Effector CD4-positive, alpha-beta T cell (primary cell): ENCODE measurements at places on chromosomes 7 and 10.

DNA sequence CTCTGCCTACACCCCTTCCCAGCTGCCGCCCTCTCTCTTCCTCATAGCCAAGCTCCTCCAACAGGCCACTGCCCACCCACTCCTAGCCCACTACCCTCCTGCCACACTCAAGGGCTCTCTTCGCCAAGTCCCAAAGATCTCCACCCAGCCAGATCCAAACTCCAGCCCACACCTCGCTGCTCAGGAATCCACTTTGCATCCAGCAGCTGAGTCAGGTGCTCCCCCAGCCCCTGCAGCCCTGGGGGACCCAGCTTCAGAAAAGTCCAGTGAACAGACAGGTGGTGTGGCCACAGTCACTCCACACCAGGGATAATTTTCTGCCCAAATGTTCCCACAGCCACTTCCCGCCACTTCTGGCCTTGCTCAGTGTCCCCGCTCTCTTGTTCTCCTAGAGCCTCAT, 10.9 kb downstream of the OGDHL start:
- no peak for DNase-seq

GRCh38 chr7:33906697-33907096, 1.4 kb downstream of the BMPER start:
- DNase-seq, result no peak

DNA sequence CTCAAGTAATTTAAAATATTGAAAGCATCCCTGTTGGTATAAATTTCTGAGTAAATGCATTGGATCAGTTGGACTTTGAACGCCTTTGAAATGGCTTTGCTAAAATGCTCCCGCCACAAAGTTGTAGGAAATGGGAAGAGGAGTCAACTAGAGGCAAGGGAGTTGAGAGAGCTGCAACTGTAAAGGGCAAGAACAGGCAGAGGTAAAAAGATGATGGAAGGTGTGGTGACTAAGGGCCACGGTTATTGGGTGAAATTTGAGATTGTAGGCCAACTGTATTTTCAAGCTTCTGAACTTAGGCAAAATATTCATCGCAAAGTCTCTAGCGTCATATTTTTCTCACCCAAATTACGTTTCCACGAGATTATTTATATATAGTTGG, 595 bp upstream of the SUMF2 start:
- DNase-seq, result no peak

- no peak for DNase-seq
Measured at GRCh38 chr10:77188000-77188395, 449.6 kb downstream of the KCNMA1 start.

- no peak for DNase-seq
Measured at GRCh38 chr10:7085147-7085912, 325.5 kb downstream of the SFMBT2 start.

- DNase-seq, result no peak
Measured at GRCh38 chr10:60678978-60679377, 99.3 kb upstream of the CDK1 start.

- no peak for DNase-seq
Measured at GRCh38 chr7:80889525-80889924, 29.3 kb downstream of the SEMA3C start.

DNA sequence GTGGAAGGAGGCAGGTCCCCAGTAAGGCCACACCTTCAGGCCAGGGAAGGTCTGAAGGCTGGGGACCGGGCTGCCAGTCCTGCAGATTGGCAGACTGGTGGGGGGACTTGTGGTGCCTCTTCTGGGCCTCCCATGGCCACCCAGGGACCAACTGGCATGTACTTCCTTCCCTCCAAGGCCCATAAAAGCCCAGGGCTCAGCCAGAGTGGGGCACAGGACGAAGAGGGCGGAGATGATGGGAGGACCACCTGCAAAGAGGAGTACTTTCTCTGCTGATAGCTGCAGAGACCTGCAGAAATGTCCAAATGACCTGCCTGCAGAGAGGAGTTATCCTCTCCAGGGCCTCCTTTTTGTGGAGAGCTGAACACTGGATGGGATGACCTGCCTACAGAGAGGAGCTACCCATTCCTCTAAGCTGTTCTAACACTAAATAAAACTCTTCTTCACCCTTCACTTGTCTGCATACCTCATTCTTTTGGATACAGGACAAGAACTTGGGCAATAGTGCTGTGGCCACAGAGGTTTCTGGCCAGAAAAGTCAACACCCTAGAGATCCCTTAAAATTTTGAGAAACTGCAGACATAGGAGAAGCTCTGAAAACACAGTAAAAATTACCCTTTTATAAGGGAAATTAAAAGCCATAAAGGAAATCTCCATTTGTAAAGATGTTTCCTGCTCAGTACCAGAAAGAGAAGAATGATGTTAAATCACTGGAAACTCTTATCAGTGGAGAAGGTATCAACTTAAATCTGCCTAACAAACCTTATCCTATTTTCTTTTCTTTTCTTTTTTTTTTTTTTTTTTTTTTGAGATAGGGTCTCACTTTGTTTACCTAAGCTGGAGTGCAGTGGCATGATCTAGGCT, 20.7 kb upstream of the PRF1 start:
- DNase-seq, result no peak

- no peak for DNase-seq
Measured at GRCh38 chr7:1508277-1508758, 4.1 kb upstream of the INTS1 start.

GRCh38 chr7:104362756-104363155, 34.4 kb downstream of the LHFPL3 start:
- DNase-seq, result no peak

GRCh38 chr7:21542891-21543527, at the start of gene DNAH11:
Gene DNAH11 (plus strand): TSS chr7:21543039. CDS start chr7:21543246, 207 bp downstream.
- DNase-seq, result no peak

DNA sequence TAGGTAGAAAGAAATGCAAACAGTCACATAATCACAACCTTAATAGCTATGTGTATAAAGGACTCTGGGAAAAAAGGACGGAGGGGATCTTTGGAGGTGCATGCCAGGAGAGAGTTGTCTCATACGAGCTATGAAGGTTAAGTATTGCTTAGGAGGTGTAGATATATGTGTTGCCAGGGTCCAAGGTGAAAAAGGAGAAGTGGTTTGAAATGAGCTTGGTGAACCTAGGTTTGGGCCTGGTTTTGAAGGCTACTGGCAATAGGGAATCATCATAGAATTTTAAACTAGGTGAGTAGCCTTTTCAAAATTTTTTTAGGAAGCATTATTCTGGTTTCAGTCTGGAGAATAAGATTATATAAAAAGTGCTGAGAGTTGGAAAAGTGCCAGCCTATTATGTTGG, 336.8 kb downstream of the AUTS2 start:
- DNase-seq, result no peak
